ENCODE measurements at places on chromosomes 5 and 9. TPM values are rescaled to one million over a fixed set of nuclear protein-coding genes. Genes with fewer than 3 reads are reported as not detected.
A peak's percentile ranks its signal among the peaks of the same experiment; 100 is the strongest.

DNA sequence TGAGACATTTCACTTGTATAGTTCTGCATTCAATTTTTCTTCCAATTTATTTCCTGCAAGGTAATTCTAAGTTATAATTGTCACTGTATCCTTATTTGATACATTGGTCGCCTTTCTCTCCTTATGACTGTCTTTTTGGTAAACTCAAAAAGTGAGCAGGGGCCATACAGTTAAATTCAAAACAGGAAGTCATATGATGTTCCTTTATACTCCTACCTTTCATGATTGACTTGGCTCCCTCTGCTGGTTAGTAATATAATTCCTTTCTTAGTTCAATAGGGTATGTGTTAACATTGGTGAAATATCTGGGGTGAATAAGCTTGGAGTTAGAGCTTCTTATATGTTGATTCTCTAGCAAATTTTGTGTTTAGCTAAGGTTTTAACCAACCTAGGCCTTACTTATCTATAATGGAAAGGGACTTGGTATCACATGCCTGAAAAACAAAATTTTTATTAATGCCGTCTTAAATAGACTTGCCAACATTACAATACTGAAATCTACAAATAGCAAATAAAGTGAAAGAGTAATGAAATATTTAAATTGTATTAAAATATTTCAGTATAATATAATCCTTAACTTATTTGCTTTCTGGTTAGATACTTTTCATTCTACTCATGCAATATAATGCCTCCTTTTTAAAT is 6.0 kb upstream of the NIPBL start:
- no peak overlapping the region for H3K27ac ChIP-seq
- H3K4me1 ChIP-seq: no peaks in the 10 kb centered on the region
- DNase-seq: no peak
- no peaks in the 10 kb centered on the region for H3K36me3 ChIP-seq
- H3K4me3 ChIP-seq: no peak overlapping the region

GRCh38 chr5:150144246-150144801 is 11.3 kb downstream of the PDGFRB start:
- no peaks in the 10 kb centered on the region for H3K36me3 ChIP-seq
- H3K4me3 ChIP-seq: peak overlapping the region; percentile 11
- no peaks in the 10 kb centered on the region for H3K27me3 ChIP-seq
- peak; percentile 85 for DNase-seq
- peaks cover 63% of the 10 kb centered on the region for H3K4me1 ChIP-seq

- H3K27ac ChIP-seq: no peak overlapping the region
- no peak overlapping the region for H3K4me3 ChIP-seq
- no peaks in the 10 kb centered on the region for H3K27me3 ChIP-seq
- no peaks in the 10 kb centered on the region for H3K36me3 ChIP-seq
- DNase-seq: no peak
Measured at GRCh38 chr5:134084022-134084565, 30.4 kb upstream of the TCF7 start.

DNA sequence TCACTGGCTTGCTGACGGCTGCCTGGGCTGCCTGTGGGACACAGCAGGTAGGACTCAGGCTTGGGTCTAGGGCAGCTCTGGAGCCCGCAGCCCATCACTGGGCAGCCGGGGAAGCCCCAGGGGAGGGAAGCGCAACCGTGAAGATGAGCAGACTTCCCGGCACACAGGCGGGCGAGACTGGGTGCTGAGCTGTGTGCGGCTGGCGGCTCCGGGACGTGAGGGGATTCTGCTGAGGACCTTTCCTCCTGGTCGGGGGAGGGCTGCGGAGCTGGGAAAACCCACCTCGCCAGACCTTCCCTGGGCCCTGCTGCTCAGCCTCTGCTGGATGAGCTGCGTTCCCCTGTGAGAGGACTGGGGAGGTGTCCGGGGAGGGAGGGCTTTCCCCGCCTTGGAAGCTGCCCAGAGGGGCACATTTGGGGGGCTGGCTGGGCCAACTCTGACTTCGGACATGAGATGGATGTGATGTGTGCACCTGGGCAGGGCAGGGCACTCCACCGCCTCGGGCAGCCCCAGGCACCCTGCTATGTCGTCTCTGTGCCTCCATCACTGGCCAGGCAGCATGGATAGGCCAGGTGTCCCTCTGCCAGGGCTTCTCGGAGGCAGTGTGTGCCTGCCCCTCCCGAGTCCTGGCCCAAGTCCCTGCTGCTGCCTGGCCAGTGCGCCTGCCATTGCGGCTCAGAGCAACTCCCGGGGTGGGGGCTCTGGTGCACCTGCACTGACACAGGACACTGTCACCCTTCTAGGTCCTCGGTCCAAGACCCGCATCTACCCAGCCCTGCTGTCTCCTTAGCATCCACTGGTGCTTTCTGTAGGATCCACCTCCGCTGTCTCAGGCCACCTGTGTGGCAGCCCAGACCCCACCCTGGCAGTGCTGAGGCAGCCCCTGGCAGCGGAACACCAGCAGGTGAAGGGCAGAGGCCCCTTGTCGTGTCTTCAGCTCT is 66.4 kb downstream of the COL5A1 start:
- peaks cover 44% of the 10 kb centered on the region for H3K4me1 ChIP-seq
- no peak for DNase-seq
- H3K4me3 ChIP-seq: no peak overlapping the region
- no peaks in the 10 kb centered on the region for H3K27me3 ChIP-seq
- peak overlapping the region; percentile 87 for H3K27ac ChIP-seq
- H3K36me3 ChIP-seq: no peaks in the 10 kb centered on the region

- no peak overlapping the region for H3K27ac ChIP-seq
- no peak for DNase-seq
- no peak overlapping the region for H3K4me3 ChIP-seq
- no peaks in the 10 kb centered on the region for H3K27me3 ChIP-seq
- H3K36me3 ChIP-seq: no peaks in the 10 kb centered on the region
- no peaks in the 10 kb centered on the region for H3K4me1 ChIP-seq
Measured at GRCh38 chr5:115607935-115608334, 5.7 kb upstream of the TICAM2 start.

DNA sequence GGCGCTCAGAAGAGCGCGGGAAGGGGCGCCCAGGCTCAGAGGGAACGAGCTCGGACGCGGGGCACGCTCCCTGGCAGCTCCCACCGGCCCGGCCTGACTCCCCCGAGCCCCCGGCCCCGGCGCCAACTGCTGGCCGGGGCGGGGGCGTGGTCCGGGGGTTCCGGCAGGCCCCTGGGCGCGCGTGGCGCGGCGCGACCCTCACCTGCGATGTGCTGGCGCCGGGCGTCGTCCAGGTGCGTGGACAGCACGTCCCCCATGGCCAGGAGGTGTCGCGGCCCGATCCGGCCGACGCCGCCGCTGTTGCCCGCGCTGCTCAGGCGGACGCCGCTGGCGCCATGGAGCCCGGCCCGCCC is 43.5 kb upstream of the STXBP1 start:
- H3K27ac ChIP-seq: peak overlapping the region; percentile 96
- no peak for DNase-seq

GRCh38 chr5:109313127-109313526 is 96.6 kb downstream of the PJA2 start:
- H3K27me3 ChIP-seq: no peaks in the 10 kb centered on the region
- H3K4me3 ChIP-seq: no peak overlapping the region
- no peak overlapping the region for H3K27ac ChIP-seq
- no peaks in the 10 kb centered on the region for H3K36me3 ChIP-seq
- DNase-seq: no peak

DNA sequence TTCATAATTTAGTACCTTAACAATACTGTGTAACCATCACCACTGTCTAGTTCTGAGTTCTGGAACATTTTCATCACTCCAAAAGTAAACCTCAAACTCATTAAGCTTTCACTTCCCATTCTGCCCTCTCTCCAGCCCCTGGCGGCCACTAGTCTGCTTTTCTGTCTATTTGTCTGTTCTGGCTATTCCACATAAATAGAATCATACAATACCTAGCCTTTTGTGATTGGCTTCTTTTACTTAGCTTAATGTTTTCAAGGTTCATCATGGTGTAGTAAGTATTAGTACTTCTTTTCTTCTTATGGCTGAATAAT is 138.7 kb downstream of the RAPGEF6 start:
- H3K4me1 ChIP-seq: no peaks in the 10 kb centered on the region
- no peaks in the 10 kb centered on the region for H3K27me3 ChIP-seq
- H3K4me3 ChIP-seq: no peak overlapping the region
- H3K36me3 ChIP-seq: no peaks in the 10 kb centered on the region

DNA sequence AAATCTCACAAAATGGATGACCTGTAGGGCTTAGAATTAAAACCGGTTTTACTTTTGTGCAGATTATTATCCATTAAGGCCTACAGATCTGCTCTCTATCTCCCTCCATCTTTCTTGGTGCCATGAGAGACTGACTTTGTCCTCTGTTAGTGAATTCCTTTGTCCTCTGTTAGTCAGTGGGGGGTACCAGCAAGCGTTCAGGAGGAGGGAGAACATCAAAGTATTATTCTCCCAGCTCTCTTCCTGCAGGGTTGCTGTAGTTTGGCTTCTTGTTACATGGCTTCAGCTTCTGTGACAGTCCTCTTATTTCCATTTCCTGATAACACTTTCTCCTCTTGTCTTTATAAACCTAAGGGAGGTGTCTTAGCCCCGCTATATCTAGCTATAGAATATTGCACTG is 850.5 kb upstream of the SEMA6A start:
- DNase-seq: no peak
- no peaks in the 10 kb centered on the region for H3K36me3 ChIP-seq
- no peak overlapping the region for H3K27ac ChIP-seq
- no peaks in the 10 kb centered on the region for H3K4me1 ChIP-seq

- peaks cover 12% of the 10 kb centered on the region for H3K4me1 ChIP-seq
- peak overlapping the region; percentile 21 for H3K4me3 ChIP-seq
- H3K27me3 ChIP-seq: no peaks in the 10 kb centered on the region
Measured at GRCh38 chr5:139565411-139566305, 4.5 kb downstream of the UBE2D2 start.

DNA sequence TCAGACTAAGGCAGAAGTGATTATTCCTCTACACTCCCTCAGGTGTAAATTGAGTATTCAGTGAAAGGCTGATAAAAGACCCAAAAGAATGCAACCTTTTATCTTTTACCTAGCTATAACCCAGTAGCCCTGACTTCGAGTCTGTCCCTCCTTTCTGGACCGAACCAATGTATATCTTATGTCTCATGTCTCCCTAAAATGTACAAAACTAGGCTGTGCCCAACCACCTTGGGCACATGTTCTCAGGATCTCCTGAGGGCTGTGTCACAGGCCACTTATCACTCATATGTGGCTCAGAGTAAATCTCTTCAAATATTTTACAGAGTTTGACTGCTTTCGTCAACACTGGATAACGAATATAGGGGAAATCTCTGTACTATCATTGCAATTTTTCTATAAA is 12.7 kb downstream of the FBXL17 start:
- H3K27me3 ChIP-seq: no peaks in the 10 kb centered on the region
- no peak overlapping the region for H3K27ac ChIP-seq
- no peaks in the 10 kb centered on the region for H3K4me1 ChIP-seq
- no peak for DNase-seq
- H3K4me3 ChIP-seq: no peak overlapping the region

DNA sequence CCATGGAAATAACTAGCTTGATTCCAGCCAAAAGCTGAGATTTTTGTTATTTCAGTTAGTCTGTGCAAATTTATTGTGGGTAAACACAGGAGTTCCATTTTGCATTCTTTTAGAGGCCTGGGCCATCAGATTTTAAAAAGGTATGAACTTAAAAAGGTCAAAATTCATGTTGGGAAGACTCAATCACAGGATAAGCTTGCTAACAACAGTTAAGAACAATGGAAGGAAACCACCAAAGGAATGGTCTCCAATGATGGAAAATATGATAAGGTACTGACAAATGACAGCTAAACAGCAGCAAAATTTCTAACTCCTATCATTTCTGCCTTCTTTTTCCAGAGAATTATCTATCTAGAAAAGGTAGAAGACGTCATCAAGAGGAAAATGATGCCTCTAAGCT is 16.0 kb downstream of the ABITRAM start:
- no peaks in the 10 kb centered on the region for H3K27me3 ChIP-seq
- H3K27ac ChIP-seq: no peak overlapping the region
- no peak for DNase-seq
- no peaks in the 10 kb centered on the region for H3K4me1 ChIP-seq

DNA sequence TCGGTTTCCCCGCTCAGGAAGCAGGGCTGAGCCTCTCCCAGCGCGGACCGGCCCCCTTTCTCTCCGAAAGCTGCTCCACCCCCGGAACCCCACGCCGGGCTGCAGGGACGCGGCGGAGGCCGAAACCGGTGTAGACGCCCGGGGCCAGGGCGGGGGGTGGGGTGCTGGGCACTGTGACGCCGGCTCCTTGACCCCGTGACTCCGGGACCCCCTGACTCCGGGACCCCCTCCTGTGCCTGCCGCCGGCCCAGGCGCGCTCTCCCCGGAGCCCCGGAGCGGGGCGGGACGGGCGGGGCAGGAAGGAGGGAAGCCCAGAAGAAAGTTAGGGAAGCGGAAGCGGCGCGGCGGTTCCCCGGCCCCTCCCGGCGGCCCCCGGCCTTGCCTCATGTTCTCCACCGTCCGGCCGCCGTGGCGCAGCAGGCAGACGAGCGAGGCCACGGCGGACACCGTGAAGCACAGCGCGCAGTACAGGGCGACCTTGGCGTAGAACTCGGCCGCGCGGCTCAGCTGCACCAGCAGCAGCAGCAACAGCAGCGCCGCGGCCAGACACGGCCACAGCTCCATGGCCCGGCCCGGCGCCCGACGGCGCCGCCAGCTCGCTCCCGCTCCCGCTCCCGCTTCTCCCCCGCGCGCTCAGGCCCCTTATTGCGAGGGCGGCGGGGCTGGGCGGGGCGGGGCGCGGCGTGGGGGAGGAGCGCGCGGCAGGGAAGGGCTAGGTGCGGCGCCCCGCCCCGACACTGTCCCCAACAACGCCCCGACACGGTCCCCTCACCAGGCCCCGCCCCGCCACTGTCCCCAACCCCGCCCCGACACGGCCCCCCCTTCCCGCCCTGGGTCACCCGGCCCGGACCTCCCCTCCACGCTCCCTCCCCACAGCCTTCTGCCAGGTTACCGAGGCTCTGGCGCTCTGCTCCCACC is at the start of gene AGPAT2:
TSS of gene AGPAT2 (minus strand) at position 664 of the 918 bp plus-strand sequence. CDS start at position 564, 100 bp downstream.
- H3K27ac ChIP-seq: peak within 1 kb of the TSS; percentile 72
- peak; percentile 83 for DNase-seq
- H3K4me1 ChIP-seq: peaks cover 11% of the 10 kb centered on the region
- no peaks in the 10 kb centered on the region for H3K27me3 ChIP-seq

DNA sequence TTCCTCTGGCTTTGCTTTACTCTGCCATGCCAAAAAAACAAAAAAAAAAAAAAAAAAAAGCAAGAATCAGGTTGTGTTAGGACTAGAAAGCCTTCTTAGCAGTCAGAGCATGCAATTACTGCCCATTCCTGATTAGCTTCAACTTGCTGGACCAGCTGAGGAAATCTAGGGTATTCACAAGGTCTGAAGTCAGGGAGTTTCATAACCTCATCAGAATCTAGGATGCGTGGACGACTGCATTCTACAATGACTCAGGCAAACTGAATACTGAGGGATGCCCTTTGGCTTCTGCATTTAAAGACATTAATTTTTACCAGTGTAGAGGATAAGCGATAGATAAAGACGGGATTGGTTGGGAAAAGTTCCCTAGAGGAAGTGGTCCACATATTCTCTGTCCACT is 39.2 kb upstream of the SHOC1 start:
- no peak overlapping the region for H3K27ac ChIP-seq
- no peak overlapping the region for H3K4me3 ChIP-seq
- H3K27me3 ChIP-seq: no peaks in the 10 kb centered on the region
- no peaks in the 10 kb centered on the region for H3K36me3 ChIP-seq

Gene MAPK9
- 12.9 TPM for total RNA-seq

Gene ARHGEF28
- total RNA-seq: 15.1 TPM

Gene LCN2
- total RNA-seq: not detected

Gene GPR150
- total RNA-seq: 9.6 TPM

Gene CNTNAP3B
- total RNA-seq: 47.1 TPM

Gene ROR2
- 0.32 TPM for total RNA-seq

Gene PKN3
- 28.8 TPM for total RNA-seq

Gene TPPP
- total RNA-seq: 13.8 TPM

Gene LHX3
- total RNA-seq: not detected

Gene ANKRD18A
- not detected for total RNA-seq

Gene C5orf46
- total RNA-seq: 62.8 TPM

Gene PCDHGA7
- total RNA-seq: 4.2 TPM
